Myocyte (in vitro differentiated cells): ENCODE measurements at places on chromosomes 11 and 22. TPM values are rescaled to one million over a fixed set of nuclear protein-coding genes. Genes with fewer than 3 reads are reported as not detected.

GRCh38 chr11:26442131-26442530 lies 110.2 kb downstream of the ANO3 start:
- DNase-seq: no peak

DNA sequence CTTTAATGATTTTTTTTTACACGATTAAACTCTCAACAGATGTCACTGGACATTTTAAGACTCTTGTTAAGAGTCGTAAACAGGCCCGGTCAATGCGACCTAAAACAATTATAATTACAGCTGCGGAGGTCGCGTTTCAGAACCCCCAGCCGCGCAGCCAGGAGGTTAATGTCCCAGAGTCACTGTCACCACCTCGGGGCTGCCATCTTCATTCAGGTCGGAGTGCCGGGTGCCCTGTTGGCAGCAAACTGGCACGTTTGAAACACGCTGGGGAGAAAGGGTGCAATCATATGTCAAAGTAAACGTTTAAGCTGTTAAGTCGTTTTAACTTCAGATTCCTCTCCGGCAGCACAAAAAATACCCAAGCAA lies 711 bp upstream of the PHF21B start:
- DNase-seq: no peak

Gene DYNC2H1
- total RNA-seq: 16.3 and 18.6 TPM in 2 replicates

- no peak for DNase-seq
Measured at GRCh38 chr11:119700536-119701346, 28.3 kb downstream of the NECTIN1 start.

Gene MRGPRX3
- not detected in 2 replicates for total RNA-seq

GRCh38 chr22:49026494-49027367 lies 800.9 kb downstream of the BRD1 start:
- no peak for DNase-seq

Gene CBLIF
- not detected in 2 replicates for total RNA-seq

DNA sequence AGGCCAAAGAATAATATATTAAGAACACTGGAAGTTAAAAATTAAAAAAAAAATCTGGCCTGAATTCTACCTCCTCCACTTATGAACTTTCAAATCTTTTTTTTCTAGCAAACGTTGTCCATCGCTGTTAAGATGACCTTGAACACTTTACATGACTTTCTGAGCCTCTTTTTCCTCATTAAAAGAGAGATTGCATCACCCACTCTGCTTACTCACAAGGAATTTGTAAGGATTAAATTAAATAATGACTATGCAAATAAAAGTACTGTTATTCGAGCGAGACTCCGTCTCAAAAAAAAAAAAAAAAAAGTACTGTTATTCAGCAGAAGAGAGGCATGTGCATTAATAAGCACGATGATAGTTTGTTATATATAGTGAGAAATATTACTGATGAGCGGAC lies 285.1 kb upstream of the CCDC90B start:
- DNase-seq: no peak

- no peak for DNase-seq
Measured at GRCh38 chr11:64514590-64514989, 76.4 kb upstream of the SLC22A12 start.

Gene DDTL
- total RNA-seq: not detected in 2 replicates

GRCh38 chr22:23168391-23169042 lies 11.8 kb upstream of the BCR start:
- no peak for DNase-seq

GRCh38 chr11:34492806-34493414 lies 20.7 kb downstream of the ELF5 start:
- peak; percentile 73 for DNase-seq

DNA sequence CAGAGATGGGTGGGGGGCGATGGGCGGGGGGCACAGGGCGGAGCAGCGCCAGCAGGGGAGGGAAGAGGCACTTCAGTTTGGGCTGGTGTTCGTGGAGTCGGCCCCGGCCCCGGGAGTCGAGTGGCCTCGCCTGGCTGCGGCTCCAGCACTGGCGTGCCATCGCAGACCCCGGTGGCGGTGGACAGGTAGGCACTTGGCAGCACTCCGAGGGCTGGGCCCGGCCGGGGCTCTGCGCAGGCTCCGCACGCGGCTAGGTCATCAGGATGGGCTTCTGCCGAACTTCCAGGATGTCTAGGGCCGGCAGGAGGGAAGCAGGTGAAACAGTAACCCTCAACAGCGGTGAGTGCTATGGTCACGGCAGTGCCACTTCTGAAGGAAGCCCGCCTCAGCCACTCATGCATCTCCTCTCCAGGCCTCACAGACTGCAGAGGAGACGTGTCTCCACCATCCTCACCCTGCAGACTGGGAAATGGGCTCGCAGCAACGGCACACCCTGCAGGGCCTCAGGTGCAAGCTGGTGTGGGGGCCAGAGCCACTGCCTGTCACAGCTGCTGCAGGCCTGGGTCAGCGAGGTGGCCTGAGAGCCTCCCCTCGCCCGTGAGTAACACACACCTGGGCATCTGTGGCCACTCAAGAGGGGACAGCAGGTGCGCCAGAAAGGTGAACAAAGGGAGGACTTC lies 33.3 kb downstream of the NUP50 start:
- no peak for DNase-seq

GRCh38 chr11:13661074-13661623 lies 7.3 kb upstream of the FAR1 start:
- no peak for DNase-seq

DNA sequence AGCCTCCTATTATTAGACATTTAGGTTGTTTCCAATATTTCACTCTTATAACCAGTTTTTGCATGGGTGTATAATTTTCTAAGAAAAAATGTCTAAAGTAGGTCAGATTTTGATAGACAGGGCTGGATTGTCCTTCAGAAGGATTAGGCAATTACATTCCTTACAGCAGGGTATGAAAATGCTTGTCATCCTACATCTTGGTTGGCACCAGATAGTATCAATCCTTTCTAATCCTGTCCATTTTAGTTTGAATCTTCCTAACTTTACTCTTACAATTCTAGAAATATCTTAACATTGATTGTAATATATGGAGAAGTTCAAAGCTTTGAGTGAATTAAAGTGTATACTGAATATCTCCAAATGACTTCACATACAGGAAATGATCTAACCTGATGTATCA lies 63.0 kb upstream of the ZBED5 start:
- DNase-seq: no peak

DNA sequence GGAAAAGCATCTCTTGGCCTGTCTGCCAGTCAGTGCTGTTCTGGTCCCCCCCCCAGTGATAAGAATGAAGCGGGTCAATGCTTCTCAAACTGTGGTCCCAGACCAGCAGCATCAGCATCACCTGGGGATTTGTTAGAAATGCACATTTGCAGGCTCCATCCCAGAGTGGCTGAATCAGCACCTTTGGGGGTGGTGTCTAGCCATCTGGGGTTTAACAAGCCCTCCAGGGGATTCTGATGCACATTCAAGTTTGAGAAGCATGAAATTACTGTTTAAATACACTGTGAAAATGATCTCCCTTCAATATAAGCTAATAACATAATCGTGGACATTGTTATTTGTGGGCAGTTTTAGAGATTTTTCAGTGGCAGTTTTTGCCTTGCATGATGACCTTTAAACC lies 133.5 kb downstream of the MYO18B start:
- no peak for DNase-seq

Gene DKK3
- 234 and 270 TPM in 2 replicates for total RNA-seq

DNA sequence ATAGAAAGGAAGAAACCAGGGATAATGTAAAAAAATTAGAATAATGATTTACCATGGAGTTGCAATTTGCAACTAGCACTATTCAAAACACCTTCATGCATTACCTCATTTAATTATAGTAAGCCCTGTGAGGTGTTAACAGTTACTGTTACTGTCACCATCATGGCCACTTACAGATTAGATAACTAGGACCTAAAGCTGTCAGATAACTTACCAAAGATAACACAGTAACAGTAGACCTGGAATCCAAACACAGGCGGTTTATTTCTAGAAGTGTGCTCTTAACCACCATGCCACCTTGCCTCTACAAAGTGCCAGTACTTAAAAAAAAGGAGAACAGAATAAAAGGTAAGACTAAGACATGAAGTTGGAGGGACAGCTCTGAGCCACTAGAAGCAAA lies 11.1 kb upstream of the LARGE1 start:
- DNase-seq: no peak

DNA sequence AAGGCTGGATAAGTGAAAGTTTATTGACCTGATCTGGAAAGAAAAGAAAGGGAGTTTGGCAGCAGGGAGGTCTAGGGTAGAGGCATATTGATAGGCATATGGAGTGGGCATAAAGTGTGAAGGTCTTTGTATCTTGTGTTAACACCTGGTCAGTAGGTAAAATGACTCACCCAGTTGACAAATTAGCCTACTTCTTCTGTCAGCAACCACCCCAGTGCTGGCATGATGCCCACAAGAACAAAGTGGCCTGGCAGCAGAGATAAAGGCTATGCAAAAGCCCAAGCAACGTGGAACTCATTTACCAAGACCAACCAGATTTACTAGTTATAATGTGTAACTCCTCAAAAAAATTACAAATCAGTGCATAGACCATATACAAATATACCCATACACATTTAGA lies 4.9 kb downstream of the OR10A3 start:
- no peak for DNase-seq

DNA sequence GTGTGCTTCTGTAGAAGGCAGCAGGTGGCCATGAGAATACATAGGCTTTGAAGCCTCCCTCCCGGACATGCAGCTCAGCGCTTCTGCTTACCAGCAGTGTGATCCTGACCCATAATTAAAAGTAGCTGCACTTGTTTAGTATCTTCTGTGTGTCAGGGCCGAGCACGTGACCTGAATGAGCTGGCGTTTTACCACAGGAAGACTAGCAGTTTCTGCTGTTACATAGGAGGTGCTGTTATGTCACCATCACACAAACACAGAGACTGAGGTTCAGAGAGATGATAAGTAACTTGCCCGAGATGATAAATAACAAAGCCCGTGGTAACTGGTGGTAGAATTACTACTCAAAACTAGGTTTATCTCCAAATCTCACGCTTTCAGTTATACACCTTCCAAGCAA lies 329.5 kb downstream of the OPCML start:
- DNase-seq: no peak

DNA sequence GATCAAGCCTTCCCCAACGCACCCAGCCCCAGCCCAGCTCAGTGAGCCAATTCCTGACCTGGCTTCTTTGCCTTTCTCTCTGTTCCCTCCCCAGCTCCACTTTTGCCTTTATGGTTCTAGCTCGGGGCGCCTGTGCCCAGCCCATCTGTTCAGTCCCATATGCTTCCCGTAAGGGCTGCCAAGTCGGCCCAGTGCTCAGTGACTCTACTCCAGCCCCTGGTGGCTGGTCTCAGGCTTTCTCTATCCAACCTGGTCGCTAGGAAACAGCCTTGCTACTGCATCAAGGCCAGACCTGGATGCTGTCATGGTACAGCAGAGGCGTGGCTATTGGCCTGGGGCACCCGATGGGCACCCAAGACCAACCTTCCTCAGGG lies 178.0 kb downstream of the DSCAML1 start:
- DNase-seq: peak; percentile 0

- no peak for DNase-seq
Measured at GRCh38 chr11:1267441-1268100, 41.9 kb downstream of the TOLLIP start.

GRCh38 chr22:48522271-48522670 lies 1305.4 kb downstream of the BRD1 start:
- DNase-seq: no peak

Gene CARD18
- total RNA-seq: not detected in 2 replicates

GRCh38 chr11:30917859-30918478 lies 331.8 kb upstream of the MPPED2 start:
- peak; percentile 77 for DNase-seq

GRCh38 chr11:121106812-121107211 lies 5.8 kb downstream of the TECTA start:
- peak; percentile 57 for DNase-seq

GRCh38 chr11:73235236-73235786 lies 17.2 kb downstream of the P2RY2 start:
- no peak for DNase-seq

DNA sequence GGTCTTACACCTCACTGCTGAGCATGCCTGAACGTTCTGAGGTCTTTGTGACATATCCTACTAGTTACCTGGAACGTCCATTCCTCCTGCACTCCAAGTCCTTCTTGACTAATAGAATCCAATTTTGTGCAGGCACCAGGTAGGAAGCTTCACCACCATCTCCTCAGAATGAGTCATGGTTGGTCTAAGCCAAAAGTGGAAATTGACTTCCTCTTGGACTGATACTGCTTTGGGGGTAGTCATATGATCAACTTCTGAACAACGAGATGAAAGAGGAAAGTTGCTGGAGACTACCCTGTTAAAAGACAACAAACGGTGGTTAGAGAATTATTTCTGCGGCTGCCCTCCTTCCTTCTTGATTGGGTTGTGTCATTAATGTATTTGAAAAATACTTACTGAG lies 374.2 kb upstream of the LARGE1 start:
- no peak for DNase-seq

DNA sequence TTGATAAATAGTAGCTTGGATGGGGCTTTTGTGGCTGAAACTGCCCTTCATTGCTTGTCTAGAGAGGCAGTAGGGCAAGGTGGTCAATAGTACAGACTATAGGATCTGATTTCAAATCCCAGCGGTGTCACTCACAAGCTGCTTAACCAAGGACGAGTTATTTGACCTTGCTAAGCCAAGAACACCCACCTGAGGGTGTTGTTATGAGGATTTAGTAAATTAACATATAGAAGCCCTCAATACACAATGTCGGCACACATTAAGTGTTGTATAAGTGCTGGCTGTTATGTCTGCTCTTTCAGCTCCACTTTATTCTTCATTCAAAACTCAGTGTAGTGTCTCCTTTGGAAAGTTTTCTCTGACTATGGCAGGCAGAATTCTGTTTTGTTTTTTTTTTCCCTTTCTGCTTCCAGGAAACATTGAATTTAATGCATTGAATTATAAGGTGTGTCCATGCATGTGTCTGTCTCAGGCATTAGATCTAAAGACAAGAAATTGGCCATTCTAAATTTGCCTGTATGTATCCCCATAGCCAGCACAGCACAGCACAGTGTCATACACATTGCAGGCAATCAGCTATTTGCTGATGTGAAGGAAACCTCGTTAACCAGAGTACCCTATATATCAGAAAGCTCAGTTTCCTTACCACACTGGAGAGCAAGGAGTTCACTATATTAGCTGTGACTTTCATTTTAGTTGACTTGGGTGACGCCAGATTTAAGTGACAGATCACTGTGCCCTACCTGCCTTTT lies 212.1 kb downstream of the NELL1 start:
- DNase-seq: no peak

- DNase-seq: no peak
Measured at GRCh38 chr11:65563601-65564000, 5.4 kb upstream of the LTBP3 start.

- no peak for DNase-seq
Measured at GRCh38 chr22:18997306-18997924, 61.3 kb upstream of the PRODH start.

Gene APOL1
- total RNA-seq: 0.86 and 1.0 TPM in 2 replicates

DNA sequence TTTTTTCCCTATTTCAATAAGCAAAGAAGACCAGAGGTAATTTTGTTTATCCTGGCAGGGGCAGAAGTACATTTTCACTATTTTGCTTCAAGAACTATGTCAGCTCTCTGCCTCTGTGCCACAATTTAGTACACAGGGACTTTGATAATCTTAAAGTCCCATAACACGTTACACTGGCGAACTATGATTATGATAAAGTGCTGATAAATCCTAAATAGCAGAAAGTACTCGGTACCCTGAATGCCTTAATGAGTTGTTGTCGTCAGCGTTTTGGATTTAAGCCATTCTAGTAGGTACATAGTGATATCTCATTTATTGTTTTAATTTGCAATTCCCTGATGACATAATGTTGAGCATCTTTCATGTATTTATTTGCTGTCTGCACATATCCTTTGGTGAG lies 16.6 kb upstream of the PHOX2A start:
- DNase-seq: no peak

- no peak for DNase-seq
Measured at GRCh38 chr11:84963240-84963639, 663.9 kb downstream of the DLG2 start.
